Stimulated activated CD8-positive, alpha-beta memory T cell treated with anti-CD3 and anti-CD28 coated beads, Interleukin-4, amount 100 ng/mL, for 4 hours (primary cell): ENCODE measurements at places on chromosomes 4 and X.

DNA sequence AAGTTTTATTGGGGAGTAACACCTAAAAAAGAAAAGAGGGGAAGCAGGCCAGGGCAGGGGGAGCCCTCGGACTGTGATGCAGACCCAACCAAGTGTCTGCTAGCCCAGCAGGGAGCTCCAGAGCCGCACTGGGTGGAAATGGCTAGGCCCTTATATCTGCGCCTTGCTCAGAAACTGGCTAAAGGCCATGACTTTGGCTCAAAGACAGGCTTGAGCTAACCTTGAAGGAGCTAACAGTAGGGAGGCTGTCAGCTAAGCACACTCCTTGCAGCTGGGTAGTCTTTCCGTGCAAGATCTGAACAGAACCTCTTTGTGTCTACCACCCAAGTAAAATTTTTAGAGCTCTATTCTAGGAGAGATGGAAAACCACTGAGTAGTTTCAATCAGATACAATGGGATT is 43.0 kb downstream of the SEPSECS start:
- no peak for DNase-seq

- no peak for DNase-seq
Observed at GRCh38 chr4:140038031-140038533, 115.9 kb downstream of the MAML3 start.

DNA sequence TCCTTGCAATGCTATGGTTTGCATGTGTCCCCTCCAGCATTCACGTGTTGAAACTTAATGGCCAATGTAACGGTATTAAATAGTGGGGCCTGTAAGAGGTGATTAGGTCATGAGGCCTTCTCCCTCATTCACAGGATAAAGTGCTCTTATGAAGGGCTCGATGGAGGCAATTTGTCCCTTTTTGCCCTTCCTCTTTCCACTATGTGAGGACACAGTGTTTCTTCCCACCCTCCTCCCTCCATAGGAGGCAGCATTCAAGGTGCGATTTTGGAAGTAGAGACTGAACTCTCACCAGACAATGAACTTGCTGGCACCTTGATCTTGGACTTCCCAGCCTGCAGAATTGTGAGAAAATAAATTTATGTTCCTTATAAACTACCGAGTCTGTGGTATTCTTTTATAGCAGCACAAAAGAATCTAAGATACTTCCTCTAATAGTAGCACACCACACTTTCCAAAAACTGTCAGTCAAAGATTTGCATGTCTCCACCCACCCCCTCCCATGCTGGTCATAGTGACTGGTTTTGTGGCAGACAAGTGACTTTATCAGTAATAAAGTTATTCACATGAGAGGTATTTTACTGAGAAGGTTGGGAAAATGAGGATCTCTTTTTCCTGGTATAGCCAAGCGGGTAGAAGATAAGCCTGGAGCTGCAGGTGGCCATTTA is 113.5 kb upstream of the TTC29 start:
- no peak for DNase-seq

DNA sequence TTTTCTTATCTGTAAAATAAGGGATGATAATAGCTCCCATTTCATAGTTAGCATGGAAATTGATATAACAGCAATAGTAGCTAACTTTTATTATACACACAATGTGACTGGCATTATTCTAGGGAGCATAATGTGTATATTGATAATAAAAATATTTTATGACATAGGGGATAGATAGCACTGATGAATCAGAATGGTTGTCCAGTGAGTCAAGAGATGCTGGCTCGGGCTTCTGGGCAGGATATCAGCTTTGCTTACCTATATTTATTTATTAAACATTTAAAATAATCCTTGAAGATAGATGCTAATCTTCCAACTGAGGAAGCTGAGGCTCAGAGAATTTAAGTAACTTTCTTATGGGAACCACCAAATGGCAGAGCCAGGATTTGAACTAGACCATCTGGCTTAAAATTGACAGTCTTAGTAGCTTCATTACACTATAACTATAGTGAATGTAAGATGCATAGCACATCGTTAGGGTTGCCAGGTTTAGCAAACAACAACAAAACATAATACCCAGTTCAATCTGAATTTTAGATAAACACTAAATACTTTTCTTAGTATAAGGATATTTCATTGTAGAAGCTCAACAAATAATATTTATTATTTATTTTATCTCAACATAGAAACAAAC is 2.7 kb downstream of the AFP start:
- no peak for DNase-seq

DNA sequence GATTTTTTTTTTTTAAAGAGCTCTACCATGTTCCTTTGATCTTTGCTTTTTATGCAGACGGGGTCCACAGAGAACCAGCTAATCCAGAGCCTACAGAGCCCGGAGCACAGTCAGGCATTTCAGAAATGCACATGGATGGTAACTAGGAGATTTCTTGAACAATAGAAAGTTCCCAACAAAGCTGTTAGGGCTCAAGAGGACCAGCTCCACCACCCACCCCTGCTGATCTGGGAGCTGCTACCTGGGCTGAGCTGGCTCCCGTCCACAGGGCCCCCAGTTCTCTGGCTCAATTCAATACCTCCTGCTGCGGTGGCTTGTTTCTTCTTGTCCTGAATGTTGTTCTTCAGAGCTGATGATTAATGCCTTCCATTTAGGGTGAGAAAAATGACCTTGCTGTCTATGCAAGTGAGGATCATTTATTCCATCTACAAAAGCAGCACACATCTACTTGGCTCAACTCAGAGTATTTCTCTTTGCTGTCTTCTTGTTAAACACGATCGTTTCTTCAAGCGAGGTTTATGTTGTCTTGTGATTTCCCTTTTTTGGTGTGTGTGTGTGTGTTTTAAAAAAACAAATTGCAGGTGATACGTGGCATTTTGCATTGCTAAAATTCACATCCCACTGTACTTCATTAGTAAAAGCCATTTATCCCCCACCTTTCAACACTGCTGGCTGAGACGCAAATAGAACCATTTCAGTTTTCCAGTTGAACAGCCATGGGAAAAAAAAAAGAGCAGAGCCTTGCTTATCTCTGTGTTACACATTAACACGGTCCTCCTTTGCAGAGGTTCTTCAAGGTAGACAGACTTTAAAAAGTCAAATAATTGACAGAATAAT is 31.3 kb downstream of the IGFBP7 start:
- DNase-seq: no peak

- no peak for DNase-seq
Observed at GRCh38 chr4:139696491-139696890, 30.9 kb downstream of the MGST2 start.

- DNase-seq: no peak
Observed at GRCh38 chrX:31384471-31384870, 312.6 kb upstream of the FTHL17 start.

- DNase-seq: no peak
Observed at GRCh38 chr4:124804041-124804440, 91.5 kb upstream of the ANKRD50 start.

GRCh38 chr4:122798101-122798500 is 28.5 kb upstream of the FGF2 start:
- no peak for DNase-seq

GRCh38 chr4:48025005-48025404 is 8.4 kb downstream of the NIPAL1 start:
- no peak for DNase-seq

- no peak for DNase-seq
Observed at GRCh38 chr4:149141391-149141790, 674.3 kb downstream of the IQCM start.

DNA sequence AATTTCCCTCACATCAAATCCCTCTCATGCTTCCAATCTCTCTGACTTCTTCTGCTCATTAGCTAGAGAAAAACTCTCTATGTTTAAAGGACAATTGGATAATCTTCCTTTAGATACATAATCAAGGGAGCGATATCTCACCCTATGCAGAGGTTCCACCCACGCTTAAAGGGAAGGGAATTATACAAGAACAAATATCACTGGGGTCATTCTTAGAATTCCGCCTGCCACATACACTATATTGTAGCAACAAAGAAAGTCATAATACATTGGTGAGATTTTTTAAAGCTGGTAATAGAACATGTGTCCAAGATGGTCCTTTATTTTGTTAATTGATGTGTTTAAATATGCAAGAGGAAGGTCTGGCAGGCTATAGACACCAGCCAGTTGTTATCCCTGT is 31.5 kb downstream of the NKX6-1 start:
- DNase-seq: no peak

- no peak for DNase-seq
Observed at GRCh38 chr4:163330916-163331628, 1.3 kb downstream of the NPY1R start.

GRCh38 chr4:119722670-119723069 is 94.1 kb upstream of the PDE5A start:
- DNase-seq: no peak

DNA sequence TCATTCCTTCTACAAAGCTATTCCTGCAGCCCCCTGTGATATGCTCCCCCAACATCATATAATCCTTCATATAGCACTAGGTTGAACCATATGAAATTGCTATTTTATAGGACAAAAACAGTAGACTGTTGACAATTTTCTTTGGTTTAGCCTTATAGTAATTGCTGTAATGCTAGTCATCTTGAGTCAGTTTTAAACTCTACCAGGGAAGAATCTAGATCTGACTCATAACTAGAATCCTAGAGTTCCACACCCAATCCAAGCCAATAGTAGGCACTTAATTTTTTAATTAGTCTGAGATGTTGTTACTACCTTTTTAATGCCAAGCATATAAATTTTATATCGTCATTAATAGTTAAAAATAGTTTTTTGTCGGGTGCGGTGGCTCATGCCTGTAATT is 136.8 kb downstream of the CHRNA9 start:
- DNase-seq: no peak

- no peak for DNase-seq
Observed at GRCh38 chr4:1393866-1394265, 12.4 kb downstream of the NKX1-1 start.

DNA sequence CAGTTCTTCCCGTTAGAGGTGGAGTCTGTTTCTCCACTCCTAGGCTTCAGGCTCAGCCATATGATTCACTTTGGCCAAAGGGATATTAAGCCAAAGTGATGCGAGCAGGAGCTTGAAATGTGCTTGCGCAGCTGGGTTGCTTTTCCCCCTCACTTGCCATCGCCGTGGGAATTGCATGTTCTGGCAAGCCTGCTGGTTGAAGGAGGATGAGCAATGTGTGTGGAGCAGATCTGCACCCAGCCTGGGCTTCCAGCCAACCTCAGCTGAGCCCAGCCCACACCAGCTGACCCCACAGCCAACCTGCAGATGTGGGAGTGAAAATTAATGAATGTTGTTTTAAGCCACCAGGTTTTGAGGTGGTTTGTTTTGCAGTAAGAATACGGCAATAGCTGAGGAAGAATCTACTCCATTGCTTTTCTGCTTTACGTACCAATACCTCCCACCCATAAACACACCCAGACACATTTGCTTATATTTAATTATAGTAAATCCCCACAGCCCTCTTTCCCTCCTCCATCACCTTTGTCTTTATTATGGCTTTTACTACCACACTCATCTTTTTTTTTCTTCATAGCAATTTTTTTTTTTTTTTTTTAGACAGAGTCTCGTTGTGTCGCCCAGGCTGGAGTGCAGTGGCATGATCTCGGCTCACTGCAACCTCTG is 132.8 kb upstream of the FUNDC1 start:
- DNase-seq: no peak

DNA sequence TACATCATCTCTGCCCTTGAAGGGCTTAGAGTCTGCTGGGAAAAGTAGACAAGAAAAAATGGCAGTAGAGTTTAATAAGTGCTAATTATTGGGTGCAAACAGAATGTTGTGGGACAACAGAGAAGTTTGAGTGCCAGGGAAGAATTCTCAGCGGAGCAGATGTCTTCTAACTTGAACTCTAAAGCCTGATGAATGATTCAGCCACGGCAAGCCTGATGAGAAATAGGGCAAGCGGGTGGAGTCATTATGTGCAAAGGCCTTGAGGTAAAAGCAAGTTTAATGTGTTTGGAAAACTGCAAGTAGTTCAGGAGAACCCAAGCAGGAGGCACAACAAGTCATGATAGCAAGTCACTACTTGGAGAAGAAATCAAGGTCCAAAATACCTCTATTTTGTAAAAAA is 37.5 kb downstream of the GC start:
- no peak for DNase-seq

DNA sequence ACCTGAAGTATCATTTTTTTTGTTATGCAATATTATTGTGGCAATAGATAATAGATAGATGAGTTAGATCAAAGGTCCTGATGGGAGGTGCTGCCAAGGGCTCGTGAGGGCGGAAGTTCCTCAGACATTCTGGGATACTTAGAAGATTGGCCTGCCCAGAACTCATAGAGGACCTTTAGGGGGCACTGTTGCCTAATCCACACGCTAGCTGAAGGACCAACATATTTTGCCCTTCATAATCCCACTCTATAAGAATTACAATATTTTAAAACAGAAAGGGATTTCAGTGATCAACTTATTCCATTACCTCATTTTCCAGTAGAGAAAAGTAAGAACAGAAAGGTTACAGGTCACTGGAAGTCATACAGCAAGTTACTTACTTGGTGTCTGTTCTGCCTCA is 22.9 kb upstream of the COX7B2 start:
- no peak for DNase-seq

DNA sequence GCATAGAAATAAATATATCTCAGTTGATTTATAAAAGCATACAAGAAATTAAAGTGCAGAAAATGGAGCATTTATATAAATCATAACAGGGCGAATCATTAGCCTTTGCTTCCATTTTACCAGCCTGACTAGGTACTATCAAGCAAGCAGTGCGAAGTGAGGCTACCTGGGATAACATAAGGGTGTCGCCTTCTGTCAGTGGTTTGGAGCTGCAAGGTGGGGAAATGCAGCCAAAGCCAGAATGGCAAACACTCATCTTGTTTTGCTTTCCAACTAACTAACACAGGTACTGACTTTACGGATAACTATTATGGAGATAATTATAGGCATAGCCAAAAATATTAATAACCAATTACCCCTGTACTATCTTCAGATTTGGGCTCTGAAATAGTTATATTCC is 1459.8 kb downstream of the RAPGEF2 start:
- no peak for DNase-seq

- DNase-seq: no peak
Observed at GRCh38 chrX:125505207-125505606, 185.5 kb downstream of the TEX13C start.

GRCh38 chrX:114800719-114801118 is 216.7 kb downstream of the IL13RA2 start:
- no peak for DNase-seq

DNA sequence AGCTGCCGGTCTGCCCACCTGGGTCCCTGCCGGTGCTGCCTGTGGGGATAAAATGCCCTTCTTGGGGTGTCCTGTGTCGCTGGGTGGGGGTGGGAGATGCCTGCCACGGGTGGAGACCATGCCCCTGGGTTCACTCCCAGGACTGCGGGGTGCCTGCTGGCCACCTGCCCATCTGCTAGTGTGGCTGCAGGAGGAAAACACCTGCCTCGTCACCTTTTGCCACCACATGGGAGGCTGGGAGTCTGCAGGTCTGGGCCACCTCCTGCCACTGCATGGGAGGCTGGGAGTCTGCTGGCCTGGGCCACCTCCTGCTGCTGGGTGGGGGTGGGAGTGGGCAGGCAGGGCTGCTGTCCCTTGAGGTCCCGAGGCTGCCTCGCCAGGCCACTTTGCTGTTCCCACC is 58.8 kb upstream of the AFAP1 start:
- no peak for DNase-seq

DNA sequence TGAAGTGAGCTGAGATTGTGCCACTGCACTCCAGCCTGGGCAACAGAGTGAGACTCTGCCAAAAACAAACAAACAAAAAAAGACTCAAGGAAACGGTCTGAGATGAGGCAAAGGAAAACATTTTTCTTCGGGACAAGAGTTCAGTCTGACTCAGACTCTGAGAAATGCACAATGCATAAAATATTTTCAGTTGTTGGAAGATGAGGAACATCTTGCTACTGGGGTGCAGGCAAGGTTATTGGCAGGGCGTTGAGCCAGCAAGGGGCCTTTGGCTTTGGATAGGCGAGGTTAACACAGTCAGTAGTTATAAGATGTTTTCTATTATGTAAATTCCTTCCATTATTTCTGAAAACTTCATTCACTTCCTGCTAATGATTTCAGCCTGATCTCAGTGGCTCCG is 96.1 kb upstream of the VCX start:
- no peak for DNase-seq
